Iris pigment epithelial cell (primary cell): ENCODE measurements at places on chromosomes 5 and 9.
A peak's percentile ranks its signal among the peaks of the same experiment; 100 is the strongest.

- DNase-seq: peak; percentile 60
Observed at GRCh38 chr5:32753051-32753450, 41.9 kb downstream of the NPR3 start.

DNA sequence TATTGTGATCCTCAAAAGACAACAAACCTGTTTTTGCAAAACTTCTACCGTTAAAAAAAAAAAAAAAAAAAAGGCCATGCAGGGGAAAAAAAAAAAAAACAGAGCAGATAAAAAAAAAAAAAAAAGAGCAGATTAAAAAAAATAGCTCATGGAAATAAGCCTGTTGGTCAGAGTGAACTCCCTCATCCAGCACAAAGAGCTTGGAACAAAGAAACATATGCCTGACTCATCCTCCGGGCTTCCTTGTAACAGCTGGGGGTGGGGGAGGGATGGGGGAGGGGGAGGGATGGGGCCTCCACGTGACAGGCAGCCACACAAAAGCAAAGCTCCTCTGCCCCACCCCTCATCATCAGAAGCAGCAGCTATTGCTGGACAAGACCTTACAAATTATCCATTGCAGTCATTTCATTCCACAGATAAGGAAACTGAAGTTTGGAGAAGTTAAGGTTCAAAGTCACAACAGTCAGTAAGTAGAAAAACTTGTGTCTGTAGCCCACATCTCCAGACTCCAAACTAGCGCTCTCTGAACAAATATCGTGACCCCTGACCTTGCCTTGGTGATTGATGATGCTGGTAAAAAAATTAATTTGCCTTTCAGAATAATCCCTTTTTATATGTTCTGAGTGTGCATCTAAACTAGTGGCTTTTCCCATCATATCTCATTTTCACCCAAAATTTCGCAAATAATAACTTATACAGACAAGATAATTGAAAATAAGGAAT is 38.9 kb downstream of the SLC35D2 start:
- DNase-seq: peak; percentile 92

GRCh38 chr5:81534441-81534840 is 140.5 kb upstream of the ACOT12 start:
- peak; percentile 37 for DNase-seq

- DNase-seq: no peak
Observed at GRCh38 chr5:150633429-150633828, 7.0 kb upstream of the SYNPO start.

DNA sequence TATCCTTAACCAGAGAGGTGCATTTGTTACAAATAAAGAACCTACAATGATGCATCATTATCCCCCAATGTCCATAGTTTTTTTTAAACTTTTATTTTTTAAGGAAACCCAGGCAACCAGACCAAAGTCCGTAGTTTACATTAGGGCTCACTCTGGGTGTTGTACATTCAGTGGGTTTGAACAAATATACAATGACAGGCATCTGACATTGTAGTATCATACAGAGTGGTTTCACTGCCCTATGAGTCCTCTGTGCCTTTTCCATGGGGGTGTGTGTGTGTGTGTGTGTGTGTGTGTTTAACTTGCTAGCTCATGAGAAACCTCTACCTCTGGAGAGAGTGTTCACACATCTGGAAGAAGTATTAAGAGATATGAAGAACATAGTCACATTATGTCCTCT is 141.5 kb downstream of the KDM4C start:
- DNase-seq: no peak

DNA sequence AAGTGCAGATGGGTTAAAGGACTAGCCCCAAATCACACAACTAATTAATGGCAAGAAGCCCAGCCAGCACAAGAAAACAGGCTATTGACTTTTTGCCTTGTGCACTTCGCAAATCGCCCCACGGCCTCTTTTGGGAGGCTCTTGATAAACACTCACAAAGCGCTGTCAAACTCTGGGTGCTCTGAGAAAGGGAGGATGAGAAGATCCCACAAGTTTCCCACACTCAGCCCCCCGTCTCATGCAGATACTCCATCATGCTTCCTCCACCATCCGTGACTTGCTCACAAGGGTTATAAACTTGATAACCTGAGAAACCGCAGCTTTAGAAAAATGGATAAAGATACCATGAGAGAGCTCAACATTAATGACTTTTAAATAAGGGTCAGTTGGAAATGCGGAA is 219.7 kb downstream of the EBF1 start:
- no peak for DNase-seq

GRCh38 chr5:88594441-88594840 is 288.5 kb downstream of the MEF2C start:
- no peak for DNase-seq

DNA sequence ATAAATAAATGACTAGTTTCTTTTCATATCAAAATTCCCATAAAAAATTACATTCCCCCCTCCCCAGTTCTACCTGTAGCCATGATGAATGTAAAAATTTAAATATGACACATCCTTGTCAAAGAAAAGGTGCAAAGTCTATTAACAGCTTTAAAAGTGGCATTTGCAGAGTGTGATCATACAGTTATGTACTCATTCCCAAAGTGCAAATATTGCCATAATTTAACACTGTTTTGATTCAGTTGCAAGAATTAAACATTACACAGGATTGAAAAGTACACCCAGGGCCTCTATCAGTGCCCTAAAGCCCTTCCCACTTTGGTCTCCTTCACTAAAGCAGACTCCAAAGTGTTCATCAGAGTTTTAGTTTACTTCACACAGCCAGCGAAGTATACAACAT is 51.8 kb downstream of the RNF145 start:
- no peak for DNase-seq

- DNase-seq: peak; percentile 68
Observed at GRCh38 chr5:134176511-134177368, at the start of gene SKP1. Gene SKP1 (minus strand): TSS chr5:134176950. CDS start chr5:134174022, 2,928 bp downstream.

GRCh38 chr5:136901-137300 is 44.9 kb downstream of the PLEKHG4B start:
- DNase-seq: no peak

- no peak for DNase-seq
Observed at GRCh38 chr9:137756045-137756744, 121.4 kb upstream of the CACNA1B start.

GRCh38 chr9:93900971-93901861 is 53.9 kb downstream of the BARX1 start:
- no peak for DNase-seq

GRCh38 chr5:53930457-53930856 is 370.0 kb downstream of the NDUFS4 start:
- DNase-seq: peak; percentile 57

DNA sequence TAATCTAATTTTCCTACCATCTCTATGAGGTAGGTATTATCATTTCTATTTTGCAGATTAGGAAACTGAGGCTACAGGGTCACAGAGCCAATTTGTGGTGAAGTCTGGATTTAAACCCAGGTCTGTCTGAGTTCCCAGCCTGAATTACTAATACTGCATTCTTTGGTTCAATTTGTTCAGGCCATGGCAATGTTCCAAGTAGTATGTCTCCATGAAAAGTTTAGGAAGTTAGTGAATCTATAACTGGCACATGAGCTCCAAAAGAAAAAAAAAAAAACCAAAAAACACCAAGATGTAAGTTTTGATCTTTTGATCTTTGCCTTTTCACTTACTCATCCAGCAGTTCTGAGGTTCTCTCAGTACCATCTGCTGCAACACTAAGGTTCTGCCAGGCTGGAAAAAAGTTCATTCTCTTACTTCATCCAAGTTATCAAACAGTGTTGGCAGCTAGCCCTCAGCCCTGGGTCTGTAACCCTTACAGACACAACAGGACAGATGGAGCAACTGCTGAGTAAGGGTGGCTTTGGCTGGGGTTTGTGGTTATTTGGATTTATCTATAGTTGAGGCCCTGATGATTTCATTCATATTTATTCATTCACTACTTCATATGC is 4.4 kb upstream of the TMEM268 start:
- DNase-seq: peak; percentile 93

- no peak for DNase-seq
Observed at GRCh38 chr9:116975126-116975525, 288.0 kb downstream of the TRIM32 start.

GRCh38 chr5:143192191-143192900 is 211.1 kb downstream of the NR3C1 start:
- DNase-seq: no peak

DNA sequence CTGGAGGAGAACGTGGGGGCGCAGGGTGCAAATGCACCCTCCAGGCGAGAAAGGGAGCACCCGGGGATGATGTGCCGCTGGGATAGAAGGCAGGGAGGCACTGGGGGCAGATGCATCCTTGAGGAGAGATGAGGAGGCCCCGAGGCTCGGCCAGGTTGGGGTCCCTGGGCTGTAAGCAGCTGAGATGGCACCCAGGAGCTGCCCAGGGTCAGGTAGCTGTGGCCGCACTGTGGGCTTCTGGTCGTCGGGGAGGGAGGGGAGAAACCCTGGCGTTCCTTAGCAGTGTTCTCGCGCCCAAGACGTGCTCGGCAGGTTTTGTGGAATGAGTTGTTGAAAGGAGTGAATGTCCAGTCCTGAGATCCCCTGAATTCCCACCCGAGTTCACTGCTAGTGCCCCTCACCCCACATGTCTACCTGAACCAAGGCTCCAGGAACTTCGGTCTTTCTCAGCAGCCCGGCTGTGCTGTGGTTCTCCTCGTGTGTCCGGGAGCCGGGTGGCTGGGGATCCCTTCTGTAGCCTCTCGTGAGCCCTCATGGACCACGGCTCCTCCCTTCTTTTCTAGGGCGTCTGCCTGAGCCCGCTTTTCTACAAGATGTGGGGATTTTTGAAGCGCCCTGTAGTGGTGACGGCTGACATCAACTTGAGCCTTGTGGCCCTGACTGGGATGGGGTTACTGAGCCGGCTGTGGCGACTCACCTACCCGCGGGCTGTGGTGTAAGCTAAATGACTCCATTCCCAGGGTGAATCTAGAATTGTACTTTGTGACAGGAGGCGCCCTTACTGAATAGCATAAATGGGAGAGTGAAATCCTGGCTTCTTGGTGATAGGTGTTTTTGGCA is 1.1 kb downstream of the POMT1 start:
- peak; percentile 34 for DNase-seq

GRCh38 chr5:72188166-72188565 is 80.9 kb downstream of the MAP1B start:
- DNase-seq: no peak

- DNase-seq: no peak
Observed at GRCh38 chr9:27367921-27368315, 71.0 kb upstream of the EQTN start.

DNA sequence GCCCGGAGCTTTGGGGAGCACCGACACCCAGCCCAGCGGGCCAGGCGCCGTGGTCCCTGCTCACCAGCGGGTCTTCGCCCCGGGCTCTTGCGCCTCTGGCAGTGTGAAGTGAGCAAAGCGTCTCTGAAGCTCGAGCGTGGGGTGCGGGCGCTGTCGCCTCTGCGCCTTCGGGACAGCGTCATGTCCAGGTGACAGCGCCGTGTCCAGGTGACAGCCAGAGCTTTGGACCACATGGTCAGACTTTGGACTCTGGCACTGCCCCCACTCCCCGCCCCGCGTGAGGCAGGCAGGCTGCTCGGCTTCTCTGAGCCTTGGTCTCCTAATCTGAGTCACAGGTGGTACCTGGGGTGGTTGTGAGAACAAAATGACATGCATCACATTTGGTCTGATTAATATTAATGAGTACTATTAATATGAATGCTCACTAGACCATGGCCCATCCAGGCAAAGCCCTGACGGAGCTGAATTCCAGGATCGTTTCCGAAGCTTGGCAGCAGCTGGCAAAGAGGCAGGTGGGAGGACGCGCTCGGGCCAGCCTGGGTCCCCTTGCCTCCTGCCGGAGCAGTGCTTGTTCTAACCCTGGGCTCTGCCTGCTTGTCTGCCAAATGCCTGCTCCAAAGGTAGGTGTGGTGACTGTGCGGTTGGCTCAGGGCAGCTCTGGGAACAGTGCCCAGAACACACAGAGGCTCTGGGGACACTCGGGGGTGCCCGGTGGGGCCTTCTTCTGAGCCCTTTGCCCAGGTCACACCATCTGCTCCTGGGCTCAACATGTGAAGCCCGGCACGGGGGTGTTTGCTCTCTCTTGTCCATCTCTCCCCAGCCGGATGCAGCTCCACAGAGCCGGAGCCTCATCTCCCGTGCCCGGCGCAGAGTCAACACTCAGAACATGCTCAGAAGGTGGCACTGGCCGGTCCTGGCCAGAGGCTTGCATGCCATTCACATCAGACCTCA is 157.1 kb downstream of the OLFM1 start:
- DNase-seq: no peak

GRCh38 chr5:36199620-36200019 is 42.1 kb downstream of the NADK2 start:
- peak; percentile 67 for DNase-seq

DNA sequence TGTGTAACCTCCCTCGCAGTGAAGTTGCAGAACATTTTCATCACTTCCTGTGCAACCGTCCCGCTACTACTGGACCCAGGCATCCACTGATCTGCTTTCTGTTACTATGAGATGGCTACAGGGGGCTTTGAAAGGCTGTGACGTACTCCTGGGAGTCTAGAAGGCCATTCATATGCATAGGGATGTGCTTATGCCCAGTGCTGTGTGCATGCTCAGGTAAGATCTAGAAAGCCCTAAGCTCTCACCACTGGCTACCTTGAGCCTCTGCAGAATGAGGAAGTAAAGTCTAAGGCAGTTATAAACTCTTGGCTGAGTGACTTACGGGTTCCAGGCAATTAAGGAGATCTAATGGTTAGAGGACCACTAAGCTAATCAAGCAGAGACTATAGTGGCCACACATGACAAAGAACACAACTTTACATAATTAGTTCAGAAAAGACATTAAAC is 11.8 kb downstream of the HNRNPAB start:
- DNase-seq: no peak

DNA sequence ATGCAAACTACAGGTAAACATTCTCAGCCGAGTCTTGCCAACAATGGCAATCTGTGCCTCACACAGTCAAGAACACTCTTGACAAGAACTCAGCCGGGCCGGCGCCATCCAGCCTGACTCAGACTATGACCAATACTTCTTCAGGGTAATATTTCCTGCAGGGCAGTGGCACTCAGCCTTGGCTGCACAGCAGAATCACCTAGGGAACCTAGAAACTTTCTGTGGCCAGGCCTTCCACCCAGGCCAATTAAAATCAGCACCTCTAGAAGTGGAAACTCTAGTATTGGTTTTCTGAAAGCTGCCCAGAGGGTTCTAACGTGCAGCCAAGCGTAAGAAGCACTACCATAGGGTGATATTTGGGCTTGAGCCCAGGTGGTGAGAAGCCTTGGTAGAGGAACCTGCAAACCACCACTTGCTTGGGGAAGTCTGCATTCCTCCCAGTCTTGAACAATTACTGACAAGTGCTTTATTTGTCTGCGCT is 120.6 kb downstream of the TTLL11 start:
- peak; percentile 52 for DNase-seq
